ENCODE measurements at places on chromosomes 12 and 14. TPM values are rescaled to one million over a fixed set of nuclear protein-coding genes. Genes with fewer than 3 reads are reported as not detected.

DNA sequence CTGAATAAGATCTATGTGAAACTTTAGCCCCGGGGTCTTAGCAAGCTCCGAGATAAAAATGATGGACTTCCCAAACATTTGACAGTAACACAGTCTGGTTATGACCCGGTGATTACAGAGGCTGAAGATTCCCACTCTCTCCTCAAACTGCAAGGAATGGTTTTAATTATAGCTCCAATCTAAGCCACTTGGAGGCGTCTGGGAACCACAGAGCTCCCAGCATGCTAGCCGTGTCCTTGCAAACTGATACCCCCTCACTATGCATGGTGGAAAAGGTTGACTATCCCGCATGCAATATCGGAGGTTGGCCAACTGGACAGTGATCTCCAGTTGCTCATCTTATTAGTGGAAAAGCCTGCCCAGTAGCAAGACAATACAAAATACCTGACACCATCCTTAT lies 76.5 kb upstream of the GRIN2B start:
- H3K36me3 ChIP-seq = no peaks in the 10 kb centered on the region
- no peak overlapping the region for H3K4me3 ChIP-seq
- H3K27ac ChIP-seq = no peak overlapping the region
- no peak for DNase-seq
- H3K4me1 ChIP-seq = no peaks in the 10 kb centered on the region

Gene TBC1D30
- total RNA-seq = 8.0 TPM

DNA sequence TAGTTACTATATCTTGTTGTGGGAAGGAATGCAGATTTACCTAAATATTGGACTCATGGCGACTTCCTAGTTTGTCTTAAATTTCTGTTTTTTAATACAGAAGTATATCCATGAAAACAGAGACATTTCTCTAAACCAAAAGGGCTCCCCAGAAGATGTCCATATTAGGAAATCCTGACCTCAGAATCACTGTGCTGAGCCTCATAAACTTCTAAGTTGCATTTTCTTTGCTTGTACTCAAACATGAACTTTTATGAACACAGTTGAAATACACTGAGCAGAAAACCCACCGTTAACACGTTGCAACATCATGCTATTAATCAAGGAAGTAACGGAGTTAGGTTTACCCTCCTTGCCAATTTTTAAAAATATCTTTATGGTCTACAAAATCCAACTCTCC lies 42.9 kb upstream of the NR2C1 start:
- H3K27ac ChIP-seq = no peak overlapping the region
- H3K36me3 ChIP-seq = no peaks in the 10 kb centered on the region

DNA sequence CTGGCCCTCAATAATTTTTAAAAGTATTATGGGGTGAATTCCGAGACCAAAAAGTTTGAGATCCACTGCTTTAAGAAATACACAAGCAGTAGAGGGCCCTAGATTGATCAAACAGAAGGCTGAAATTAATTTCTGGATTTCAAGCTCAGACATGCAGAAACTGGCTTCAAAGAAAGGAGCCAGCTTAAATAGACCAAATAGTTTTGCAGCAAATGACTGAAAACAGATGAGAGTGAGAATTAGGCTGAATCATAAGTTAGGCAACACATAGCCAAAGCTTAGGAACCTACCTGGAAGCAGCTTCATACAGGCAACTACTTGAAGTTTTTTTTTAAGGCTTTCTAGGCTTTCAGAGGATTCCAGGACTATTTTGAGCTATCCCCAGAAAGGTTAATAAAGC lies 12.4 kb downstream of the ATF7 start:
- no peaks in the 10 kb centered on the region for H3K27me3 ChIP-seq
- peak overlapping the region; percentile 62 for H3K27ac ChIP-seq
- DNase-seq = no peak
- no peak overlapping the region for H3K4me3 ChIP-seq
- peaks cover 12% of the 10 kb centered on the region for H3K4me1 ChIP-seq
- H3K36me3 ChIP-seq = peaks cover 36% of the 10 kb centered on the region

DNA sequence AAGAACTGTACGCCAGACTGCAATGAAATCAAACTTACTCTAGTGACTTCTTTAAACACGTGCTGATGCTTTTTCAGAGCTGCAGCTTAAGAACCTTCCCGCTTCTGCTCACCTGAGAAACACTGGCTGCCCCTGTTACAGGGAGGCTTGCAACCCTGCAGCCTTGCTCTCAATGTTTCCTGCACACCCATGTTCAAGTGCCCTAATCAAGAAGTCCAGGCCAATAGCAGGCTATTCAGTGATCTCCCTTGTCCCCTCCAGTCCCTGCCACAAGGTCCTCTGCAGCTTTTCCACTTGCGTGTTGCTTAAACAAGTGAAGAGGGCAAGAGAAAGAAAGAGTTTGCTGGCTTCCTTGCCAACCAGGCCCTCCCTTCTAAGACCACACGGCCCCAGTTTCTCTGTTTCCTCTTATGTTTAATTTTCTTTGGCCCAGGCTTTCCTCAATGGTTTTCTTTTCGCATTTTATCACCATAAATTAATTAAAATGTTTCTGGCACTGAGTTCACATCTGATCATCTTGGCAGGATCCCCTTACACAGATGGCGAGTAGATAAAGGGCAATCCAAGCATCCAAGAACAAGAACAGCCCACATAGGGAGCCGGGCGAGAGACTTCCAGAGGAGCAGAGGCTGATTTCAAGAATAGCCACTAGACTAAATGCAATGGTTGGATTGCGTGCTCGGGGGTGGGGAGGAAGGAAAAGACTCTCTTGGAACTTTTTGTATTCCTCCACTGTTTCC lies 82.3 kb upstream of the CDKN3 start:
- DNase-seq = no peak
- no peaks in the 10 kb centered on the region for H3K36me3 ChIP-seq
- no peaks in the 10 kb centered on the region for H3K27me3 ChIP-seq
- peaks cover 23% of the 10 kb centered on the region for H3K4me1 ChIP-seq
- no peak overlapping the region for H3K4me3 ChIP-seq

Gene TAS2R8
- total RNA-seq = not detected

DNA sequence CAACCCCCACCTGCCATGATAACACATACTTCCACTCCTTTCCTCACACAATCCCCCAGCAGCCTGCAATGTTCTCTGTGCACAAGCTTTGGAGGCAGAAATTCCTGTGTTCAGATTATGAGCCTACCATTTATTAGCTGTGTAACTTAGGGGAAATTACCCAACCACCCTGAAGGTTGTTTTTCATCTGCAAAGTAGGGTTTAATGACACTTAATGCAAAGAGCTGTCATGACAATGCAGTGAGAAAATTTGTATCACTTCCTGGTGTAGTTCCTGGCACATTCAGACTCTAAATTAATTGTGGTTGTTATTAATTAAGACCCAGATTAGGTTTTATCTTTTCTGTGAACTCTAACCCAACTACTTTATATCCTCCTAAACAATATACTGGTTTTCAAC lies 122.4 kb upstream of the DYRK2 start:
- no peak overlapping the region for H3K27ac ChIP-seq
- H3K4me1 ChIP-seq = no peaks in the 10 kb centered on the region
- H3K4me3 ChIP-seq = no peak overlapping the region
- H3K27me3 ChIP-seq = no peaks in the 10 kb centered on the region
- H3K36me3 ChIP-seq = no peaks in the 10 kb centered on the region
- DNase-seq = no peak

GRCh38 chr12:84619053-84619571 lies 293.5 kb downstream of the SLC6A15 start:
- no peaks in the 10 kb centered on the region for H3K4me1 ChIP-seq
- DNase-seq = no peak
- no peak overlapping the region for H3K27ac ChIP-seq
- no peak overlapping the region for H3K4me3 ChIP-seq
- H3K36me3 ChIP-seq = no peaks in the 10 kb centered on the region

GRCh38 chr12:85374981-85375380 lies 95.0 kb downstream of the ALX1 start:
- H3K36me3 ChIP-seq = no peaks in the 10 kb centered on the region
- no peaks in the 10 kb centered on the region for H3K4me1 ChIP-seq
- H3K4me3 ChIP-seq = no peak overlapping the region
- H3K27me3 ChIP-seq = no peaks in the 10 kb centered on the region
- DNase-seq = no peak

DNA sequence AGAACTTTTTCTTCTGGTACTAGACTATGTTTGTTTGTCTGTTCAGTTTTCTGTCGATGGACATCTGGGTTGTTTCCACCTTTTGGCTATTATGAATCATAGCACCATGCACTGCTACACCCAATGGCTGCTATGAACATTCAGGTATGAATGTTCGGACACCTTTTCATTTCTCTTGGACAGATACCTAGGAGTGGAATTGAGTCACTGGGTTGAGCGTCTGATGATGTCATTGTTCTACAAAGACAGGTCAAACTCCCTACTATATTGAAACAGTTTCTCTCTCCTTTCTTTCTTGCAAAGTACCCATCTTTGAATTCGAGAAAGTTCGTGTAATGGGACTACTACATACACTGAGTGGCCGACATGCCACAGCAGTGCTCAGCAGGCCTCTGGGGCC lies 44.7 kb downstream of the KCTD10 start:
- H3K27me3 ChIP-seq = no peaks in the 10 kb centered on the region
- no peak for DNase-seq
- H3K27ac ChIP-seq = peak overlapping the region; percentile 75
- H3K4me3 ChIP-seq = peak overlapping the region; percentile 3
- no peaks in the 10 kb centered on the region for H3K36me3 ChIP-seq
